Activated CD4-positive, alpha-beta T cell treated with anti-CD3 and anti-CD28 coated beads, Interleukin-2, amount 50 U/mL, for 16 hours (primary cell): ENCODE measurements at places on chromosomes 2 and 18.

DNA sequence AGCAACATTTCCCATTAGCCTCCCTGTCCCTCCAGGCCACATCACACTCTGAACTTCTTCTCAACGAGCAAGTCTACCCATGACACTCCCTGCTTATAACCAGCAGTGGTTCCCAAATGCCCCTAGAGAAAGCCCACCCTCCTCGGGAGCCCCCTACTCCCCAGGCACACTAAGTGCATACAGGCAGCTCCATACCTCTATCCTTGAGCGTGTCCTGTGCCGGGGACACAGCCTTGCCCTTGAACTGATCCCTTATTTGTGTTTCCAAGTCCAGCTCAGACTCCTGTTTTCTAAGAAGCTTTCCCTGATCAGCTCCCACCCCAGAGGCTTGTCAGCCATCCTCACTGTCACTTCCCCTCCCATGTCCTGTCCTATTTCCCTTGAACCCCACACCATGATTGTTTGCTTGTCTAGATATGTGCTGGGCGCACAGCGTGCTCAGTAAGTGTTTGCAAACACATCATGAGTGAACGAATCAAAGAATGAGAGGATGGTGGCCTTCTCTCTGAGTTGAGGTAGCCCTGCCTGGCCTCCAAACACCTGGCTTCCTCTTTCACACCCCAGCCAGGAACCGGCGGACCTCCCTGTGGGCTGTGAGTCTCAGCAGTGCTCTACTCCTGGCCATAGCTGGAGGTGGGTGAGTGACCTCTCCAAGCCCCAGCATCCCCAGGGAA lies 2.1 kb downstream of the TEX51 start:
- DNase-seq: no peak

- DNase-seq: no peak
Measured at GRCh38 chr2:47631792-47632398, 151.1 kb upstream of the MSH6 start.

GRCh38 chr18:48612511-48612910 lies 73.7 kb downstream of the CTIF start:
- no peak for DNase-seq

DNA sequence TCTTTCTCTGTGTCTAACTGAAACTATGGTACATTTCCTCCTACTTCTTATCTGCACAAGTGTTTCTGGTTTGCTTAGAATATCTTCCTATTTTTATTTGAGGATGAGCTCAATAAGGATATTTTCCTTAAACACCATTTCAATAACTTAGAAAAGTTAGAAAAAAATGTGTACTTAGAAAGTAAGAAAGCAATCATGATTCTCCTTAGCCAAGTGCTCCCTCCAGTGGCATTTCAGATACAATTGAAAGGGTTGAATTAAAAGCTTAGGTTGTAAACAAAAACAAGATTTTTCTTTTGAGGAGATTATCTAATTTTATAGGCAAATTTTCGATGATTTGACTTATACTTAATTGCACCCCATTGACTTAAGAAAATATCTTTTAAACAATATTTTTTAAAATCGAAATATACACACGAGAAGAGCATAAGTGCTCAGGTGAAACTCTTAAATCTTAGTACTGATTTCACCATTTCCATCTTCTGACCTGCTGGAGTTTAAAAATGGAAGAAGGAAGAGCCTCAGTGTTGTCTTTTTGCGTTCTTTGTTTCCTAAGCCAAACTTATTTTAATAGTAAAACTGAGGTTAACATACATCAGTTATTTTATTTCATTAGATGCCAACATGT lies 26.9 kb downstream of the C18orf63 start:
- DNase-seq: peak; percentile 36

- no peak for DNase-seq
Measured at GRCh38 chr2:209988010-209988409, 14.4 kb upstream of the RPE start.

DNA sequence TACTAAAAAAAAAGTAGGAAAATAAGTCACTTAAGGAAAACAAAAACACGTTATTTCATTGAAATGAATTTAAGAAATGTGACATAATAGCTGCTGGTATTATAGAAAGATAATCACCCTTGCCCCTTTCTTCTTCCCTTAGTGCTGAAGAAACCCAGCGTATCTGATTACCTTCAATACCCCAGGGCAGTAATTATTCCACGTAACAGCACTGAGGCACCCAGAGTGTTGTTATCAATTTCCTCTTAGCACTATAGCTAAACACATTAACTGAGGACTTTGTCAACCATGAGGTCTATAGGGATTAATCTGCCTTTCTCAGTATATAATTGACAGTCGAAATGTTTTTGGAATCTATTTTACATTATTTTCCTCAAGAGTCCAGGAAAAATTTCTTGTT lies 180.0 kb upstream of the NXPH2 start:
- DNase-seq: no peak

DNA sequence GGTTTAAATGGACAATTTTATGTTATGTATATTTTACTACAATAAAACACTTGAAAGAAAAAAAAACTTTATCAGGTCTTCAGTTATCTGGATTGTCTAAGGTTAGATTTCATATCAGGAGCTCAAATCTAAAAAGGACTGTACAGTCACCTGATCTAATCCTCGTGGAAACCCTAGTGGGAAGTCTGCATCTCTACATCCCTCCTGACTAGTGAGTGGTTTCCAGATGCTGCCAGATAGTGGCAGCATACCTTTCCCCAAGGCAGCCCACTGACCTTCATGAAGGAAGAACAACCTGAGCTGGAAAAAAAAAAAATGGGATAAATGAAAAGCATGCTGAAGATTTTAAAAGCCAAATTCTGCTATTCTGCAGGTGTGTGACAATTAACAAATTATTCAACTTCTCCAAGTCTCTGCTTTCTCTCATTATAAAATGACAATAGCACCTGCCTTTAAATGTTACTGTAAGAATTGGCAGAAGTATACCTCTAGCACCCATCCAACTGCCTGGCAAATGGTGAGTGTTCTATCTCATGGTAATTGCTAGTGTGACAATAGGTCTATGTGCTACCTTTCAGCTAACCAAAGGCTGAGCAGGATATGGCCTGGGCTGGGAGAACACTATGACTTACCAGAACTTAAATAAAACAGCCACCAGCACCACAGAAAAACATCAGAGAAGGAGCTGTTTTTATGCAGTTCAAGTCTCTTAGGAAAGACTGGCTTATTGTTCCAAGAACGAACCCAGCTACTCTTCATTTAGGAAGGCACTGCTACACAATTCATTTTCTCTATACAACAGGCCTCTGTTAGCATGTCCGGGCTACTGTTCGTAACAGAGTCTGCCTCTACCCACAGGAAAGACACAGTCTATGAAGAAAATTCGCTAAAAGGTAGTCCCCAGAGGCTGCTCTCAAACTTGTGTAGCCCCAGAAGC lies 8.6 kb downstream of the CLASP1 start:
- no peak for DNase-seq

DNA sequence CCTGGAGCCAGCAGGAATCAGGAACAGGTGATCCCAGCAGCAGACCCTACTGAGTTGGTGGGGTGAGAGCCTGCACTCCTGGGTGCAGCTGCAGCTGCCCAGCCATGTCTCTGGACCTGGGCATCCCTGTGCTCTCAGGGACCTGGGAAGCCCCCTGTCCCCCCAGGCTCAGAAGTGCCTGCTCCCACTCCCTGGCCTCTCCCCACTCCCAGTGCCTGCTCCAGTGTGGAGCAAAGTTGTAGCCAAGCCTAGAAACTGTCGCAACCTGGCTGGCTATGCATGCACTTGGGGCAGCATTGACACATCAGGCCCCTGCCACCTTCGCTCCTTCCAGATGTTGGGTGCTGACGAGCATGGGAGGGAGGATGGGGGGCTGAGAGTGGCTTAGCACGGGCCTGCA lies 1124.7 kb upstream of the ACVR2A start:
- DNase-seq: no peak

GRCh38 chr2:102735416-102736109 lies 26.3 kb upstream of the TMEM182 start:
- DNase-seq: no peak

DNA sequence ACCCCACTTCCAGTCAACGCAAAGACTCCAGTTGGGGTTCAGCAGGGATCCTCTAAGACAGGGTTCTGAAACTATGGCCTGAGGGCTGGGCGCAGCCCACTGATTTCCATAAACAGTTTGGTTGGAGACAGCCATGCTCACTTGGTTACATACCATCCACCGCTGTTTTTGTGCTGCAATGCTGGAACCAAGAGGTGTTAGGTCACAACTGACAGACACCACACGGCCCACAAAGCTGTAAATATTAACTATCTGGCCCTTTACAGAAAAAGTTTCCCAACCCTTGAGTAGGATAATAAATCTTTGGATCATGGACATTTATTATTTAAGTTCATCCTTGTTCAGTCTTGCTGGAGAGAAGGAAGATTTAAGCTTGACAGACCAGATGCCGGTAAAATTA lies 8.4 kb upstream of the CD226 start:
- DNase-seq: no peak

- no peak for DNase-seq
Measured at GRCh38 chr18:25300492-25300891, 51.5 kb downstream of the ZNF521 start.

DNA sequence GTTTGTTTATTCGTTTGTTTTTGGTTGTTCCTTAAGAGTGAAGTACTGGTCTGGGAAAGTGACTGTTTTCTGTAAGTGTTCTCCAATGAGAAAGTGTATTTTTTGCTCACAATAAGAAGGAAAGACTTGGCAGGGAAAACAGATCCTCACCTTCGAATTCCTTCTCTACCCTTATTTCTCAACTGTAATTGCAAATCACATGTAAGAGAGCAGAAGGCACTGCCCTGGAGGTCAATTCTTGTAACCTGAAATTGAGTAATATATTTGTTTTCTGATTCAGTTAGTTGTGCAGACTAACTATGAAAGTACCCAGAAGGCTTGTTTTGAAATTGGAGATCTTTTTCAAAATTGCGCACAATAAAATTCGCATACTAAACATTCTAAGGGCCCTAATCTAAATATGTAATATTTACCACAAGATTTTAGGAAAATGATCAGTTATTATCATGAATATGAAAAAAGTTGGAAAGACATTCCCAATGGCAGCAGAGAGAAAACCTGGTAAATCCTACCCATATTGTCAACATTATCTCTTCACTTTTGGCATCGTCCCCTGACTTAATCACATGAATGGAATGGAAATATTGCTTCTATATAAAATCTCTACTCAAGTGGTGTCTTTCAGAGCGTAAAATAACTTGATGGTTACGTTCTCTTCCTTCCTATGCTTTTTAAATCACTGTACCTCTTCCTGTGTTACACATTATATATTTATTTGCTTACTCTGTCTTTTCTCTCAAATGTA lies 24.1 kb downstream of the TFPI start:
- no peak for DNase-seq

GRCh38 chr2:45936623-45936979 lies 285.1 kb downstream of the PRKCE start:
- DNase-seq: no peak

GRCh38 chr2:37688771-37689468 lies 17.5 kb upstream of the CDC42EP3 start:
- no peak for DNase-seq

- DNase-seq: no peak
Measured at GRCh38 chr2:145860083-145860482, 1340.2 kb upstream of the ZEB2 start.

DNA sequence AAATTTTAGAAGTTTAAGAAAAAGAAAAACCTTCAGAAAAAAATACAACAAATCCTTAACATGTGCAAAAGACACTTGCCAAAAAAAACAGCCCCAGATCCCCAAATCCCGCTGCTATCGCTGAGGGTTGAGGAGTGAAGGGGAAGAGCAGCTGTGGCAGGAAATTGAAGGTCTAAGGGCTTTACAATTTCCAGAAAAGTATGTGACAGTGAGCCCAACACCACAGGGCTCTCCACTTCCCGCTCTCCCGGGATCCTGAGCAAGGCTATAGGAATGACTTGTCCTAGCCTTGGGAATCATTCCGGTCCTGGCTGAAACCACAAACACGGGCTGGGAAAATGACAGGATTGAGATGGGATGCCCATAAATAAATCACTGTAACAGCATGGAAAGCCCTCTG lies 191.4 kb downstream of the TMEM163 start:
- DNase-seq: no peak

DNA sequence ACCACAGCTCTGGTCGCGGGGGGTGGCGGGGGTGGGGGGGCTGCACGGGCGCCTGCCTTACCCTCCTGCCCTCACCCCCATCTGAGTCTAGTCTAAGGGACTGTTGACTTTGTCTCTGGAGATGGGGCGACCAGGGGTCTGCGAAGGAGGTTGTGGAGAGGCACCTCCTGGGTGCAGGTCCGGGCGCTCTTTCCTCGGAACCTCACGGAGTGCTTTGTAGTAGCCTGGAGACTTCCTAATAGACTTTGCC lies 141.3 kb downstream of the MEIS1 start:
- no peak for DNase-seq

DNA sequence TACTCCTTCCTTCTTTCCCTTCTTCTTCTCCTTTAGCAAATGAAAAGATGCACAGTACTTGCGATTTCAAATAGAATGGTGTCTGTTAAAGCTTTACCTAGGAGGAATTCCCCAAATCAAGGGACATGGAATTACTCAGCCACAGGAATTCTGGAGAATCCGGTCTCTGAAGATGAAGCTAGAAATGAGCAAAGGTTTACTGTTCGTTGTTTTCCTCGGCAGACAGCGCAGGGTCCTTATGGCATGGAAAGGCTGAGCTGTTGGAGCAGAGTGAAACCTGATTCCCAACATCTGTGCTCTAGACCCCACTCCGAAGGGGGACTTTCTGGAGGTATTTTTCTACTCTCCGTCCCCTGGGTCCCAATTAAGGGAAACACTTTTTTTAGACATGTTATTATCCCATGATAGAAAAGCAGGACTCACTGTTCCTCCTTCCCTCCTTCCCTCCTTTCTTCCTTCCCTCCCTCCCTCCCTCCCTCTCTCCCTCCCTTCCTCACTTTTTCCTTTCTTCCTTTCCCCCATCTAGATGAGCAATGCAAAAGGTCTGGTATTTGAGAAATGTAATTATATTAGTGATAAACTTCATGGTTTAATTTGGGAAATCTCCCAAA lies 47.1 kb downstream of the CDCA7 start:
- no peak for DNase-seq

DNA sequence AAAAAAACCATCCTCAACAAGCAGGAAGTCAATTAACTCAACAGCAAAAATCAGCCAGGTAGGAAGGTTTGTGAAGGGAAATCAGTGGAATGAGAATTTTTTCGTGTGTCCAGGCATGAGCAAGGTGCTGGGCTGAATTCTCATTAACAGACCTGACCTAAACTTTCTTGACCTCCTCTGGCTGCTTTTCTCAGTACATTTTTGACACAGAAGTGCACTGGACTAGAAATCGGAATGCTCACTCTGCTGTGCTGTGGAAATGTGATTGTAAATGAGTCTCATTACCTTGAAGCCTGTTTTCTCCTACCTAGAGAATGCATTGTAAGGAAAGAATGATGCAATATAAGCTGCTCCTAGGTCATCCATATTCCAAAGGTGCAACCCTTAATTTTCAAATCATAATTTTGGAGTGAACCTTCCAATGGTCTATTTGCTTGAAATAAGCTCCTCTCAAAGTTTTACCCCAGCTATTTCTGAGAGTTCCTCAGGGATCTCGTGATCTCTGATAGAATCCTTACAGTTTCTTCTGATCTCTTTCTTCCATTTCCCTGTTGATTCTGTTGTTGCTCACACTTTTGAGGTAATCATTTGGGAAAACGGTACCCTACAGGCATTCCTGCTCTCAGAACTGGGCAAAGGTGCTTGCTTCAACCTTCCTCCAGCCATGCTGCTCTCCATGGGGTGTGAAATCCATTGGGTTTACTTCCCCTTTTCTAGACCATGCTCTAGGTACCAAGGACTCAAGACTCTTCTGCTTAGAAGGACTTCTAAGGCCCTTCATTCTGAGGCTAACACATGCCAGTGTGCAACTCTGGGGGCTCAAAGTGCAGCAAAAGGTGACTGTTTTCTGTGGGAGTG lies 104.9 kb upstream of the ITPRID2 start:
- DNase-seq: no peak

GRCh38 chr2:230677201-230677946 lies 35.3 kb upstream of the CAB39 start:
- no peak for DNase-seq
